Activated T-cell treated with anti-CD3 and anti-CD28 coated beads, Interleukin-2, amount 50 U/mL, for 72 hours (primary cell): ENCODE measurements at places on chromosomes 2 and 18.

- no peak for DNase-seq
Observed at GRCh38 chr2:43399515-43400264, 173.3 kb upstream of the ZFP36L2 start.

GRCh38 chr2:18055290-18055689 is 176.8 kb downstream of the KCNS3 start:
- DNase-seq: no peak

DNA sequence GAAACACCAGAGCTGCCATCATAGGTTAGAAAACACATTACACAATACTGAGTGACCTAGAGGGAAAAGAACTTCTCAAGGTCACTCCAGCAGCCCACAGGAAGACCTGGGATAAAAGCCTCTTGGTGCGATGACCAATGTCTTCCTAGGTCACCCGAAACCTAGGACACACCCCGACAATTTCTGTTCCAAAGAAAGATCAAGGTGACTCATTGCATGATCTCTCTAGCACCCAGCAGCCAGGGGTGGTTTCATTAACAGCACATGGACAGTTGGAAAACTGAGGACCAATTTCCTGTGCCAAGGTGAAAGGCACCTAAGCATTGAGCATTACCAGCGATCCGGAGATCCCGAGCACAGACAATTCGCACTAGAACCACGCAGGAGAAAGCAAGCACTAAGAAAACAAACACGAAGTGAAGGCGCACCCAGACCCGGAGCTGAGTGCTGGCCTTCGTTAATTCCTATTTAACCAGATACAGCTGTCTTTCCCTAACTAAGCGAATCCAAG is 1.5 kb downstream of the CACNB4 start:
- no peak for DNase-seq

DNA sequence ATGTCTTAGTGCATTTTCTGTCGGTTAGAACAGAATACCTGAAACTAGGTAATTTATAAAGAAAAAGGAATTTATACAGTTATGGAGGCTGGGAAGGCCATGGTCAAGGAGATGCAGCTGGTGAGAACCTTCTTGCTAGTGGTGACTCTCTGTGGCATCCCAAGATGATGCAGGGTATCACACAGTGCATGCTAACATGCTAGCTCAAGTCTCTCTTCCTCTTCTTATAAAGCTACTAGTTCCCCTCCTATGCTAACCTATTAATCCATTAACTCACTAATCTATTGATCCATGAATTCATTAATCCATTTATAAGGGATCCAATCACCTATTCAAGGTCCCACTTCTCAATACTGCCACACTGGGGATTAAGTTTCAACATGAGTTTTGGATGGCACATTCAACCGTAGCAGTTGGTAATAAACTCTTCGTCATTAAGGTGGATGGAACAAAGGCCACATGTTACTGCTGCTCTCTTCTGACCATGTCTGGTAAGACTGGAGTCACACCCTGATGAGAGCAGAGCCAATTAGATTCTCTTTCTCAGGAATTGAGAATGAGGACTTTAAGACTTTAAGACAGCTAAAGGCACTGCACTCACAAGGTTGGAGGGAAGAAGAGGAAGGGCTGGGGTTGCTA is 211.6 kb upstream of the SMAD7 start:
- no peak for DNase-seq

DNA sequence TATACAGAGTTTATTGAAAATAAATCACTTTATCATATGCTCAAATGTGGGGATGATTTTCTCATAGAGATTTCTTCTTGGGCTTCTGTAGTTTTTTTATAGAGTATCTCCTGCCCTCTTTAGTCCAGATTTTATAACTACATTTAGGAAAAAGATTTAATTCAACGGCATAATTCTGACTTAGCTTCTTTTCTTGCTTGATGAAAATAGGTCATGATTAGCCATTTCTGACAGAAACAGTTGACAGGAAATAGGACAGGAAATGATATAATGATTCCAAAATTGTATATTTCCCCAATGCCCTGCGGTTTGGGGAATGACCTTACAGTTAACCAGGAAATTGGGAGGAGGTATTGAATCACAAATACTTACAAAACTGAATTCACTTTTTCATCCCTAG is 1531.9 kb upstream of the ACVR2A start:
- no peak for DNase-seq

DNA sequence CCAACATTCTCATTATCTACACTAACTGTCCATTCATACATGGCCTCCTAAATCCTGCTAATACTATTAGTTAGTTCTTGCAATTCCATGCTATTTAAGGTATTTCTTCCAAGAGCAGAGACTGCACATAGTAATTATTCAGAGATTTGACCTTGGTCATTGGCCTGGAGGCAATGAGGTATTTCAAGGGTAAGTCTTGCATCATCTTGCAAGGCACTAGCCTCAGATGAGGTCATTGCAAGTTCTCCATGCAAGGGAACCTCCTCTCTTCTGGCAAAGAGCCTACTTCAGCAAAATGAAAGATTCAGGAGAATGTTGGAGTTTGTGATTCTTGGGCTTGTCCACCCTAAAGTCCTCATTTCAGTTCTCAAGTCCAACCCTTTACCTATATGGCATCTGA is 48.5 kb upstream of the IKZF2 start:
- no peak for DNase-seq

DNA sequence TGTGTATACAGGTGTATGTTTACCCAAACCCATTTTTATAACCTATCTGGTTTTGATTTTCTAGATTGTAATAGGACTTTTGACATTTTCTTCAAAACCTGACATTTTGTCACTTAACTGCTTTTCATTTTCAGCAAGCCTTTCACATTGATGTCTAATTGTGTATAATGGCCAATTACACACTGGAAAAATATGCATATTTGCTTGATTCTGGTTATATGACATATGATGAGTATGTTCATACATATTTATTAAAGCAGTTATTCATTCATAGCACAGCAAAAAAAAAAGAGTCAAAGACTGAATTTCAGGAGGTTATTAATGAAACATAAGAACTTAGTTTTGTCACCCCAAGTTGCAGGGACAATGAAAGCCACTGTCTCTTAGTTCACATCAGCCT is 307.7 kb upstream of the TNP1 start:
- DNase-seq: no peak

DNA sequence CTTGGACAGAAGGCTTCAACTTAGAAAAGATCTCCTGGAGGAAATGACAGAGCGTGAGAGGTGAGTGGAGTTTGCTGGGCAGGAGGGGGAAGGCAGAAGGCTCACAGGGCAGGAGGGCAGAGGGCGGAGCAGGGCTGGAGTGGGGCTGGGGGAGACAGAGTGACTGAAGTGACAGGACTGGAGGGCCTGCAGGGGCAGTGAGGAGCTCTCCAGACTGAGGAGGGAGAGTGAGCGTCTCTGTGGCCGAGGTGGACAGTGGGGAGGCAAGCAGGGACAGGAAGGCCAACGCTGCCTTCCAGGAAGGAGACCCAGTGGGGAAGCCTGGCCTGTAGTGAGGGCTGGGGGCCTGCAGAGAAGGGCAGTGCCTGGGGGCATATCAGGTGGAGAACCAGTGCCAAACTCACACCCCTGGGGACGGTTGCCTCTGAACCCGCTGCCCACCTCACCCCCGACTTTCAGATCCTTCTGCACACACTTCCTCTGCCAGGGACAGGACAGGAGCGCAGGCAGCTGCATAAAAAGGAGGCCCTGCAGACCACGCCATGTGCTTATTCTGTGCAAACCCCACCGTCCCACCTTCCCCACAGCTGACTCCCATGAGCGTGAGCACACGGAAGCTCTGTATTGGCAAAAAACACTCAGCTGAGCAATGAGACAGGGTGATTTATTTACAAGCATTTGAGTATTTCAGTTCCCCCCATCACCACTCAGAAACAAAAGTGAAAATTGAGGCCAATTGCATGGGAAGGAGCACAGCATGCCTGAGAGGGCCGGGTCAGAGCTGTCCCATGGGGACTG is 244.3 kb downstream of the FAM210A start:
- DNase-seq: no peak

DNA sequence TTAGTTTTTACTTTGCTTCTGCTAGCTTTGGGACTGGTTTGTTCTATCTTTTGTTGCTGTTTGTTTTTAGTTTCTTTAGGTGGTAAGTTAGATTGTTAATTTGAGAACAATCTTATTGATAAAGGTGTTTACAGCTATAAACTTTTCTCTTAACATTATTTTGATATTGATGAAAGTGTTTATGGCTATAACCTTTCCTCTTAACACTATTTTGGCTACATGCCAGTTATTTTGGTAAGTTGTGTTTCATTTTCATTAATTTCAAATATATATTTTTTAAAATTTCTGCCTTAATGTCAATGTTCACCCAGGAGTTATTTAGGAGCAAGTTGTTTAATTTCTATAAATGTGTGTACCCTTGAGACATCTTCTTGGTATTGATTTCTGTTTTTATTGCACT is 229.6 kb upstream of the SYT4 start:
- no peak for DNase-seq

GRCh38 chr2:240472078-240472790 is 36.8 kb downstream of the GPC1 start:
- DNase-seq: no peak

GRCh38 chr2:152566728-152567069 is 150.6 kb downstream of the PRPF40A start:
- no peak for DNase-seq

GRCh38 chr2:195820867-195821565 is 164.0 kb downstream of the SLC39A10 start:
- DNase-seq: no peak

GRCh38 chr2:28193630-28194403 is 198.8 kb upstream of the FOSL2 start:
- DNase-seq: no peak

- peak; percentile 89 for DNase-seq
Observed at GRCh38 chr2:3223080-3223923, 154.3 kb downstream of the EIPR1 start.

DNA sequence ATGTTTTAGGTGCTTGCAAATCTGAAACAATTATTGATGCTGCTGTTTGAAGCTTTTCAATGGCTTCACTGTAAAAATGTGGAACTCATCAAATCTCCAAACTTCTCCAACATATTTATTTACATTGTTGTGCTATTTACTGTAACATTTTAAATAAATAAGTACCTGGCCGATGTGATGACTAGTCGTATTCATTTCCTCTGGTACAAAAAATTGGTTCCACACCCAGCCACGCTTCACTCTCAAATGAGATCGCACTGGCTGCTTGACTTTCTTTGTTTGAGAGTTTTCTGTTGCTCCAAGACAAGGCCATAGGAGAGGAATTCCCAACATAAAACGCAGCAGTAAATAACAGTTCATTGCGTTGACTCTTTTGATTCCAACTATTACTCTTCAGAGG is 32.0 kb downstream of the CDH19 start:
- no peak for DNase-seq

GRCh38 chr2:223060201-223060825 is 8.3 kb downstream of the KCNE4 start:
- no peak for DNase-seq

- DNase-seq: no peak
Observed at GRCh38 chr2:191247381-191248057, 2.3 kb downstream of the MYO1B start.

DNA sequence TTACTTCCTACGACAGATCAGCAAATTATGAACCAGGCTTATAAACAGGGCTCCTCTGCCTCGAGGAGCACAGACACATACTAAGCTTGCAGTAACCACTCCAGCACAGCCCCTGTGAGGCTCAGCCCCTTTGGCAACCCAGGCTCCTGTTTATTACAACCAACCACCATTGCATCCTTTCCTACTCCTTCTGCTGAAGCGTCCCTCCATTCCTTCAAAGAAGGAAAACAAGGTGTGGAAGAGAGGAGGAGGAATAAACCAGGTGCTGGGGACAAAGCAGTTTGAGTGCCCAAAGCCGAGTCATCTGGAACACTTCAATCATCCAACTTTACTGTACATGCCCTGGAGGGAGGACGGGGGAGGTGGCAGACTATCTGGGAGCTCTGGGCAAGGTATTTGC is 87.2 kb upstream of the MGAT4A start:
- DNase-seq: no peak

- no peak for DNase-seq
Observed at GRCh38 chr2:111923276-111923804, 24.9 kb downstream of the MERTK start.

- no peak for DNase-seq
Observed at GRCh38 chr2:219514196-219514761, at the start of gene ASIC4. ASIC4 (plus strand) TSS chr2:219514482; CDS start chr2:219514725, 243 bp downstream.

DNA sequence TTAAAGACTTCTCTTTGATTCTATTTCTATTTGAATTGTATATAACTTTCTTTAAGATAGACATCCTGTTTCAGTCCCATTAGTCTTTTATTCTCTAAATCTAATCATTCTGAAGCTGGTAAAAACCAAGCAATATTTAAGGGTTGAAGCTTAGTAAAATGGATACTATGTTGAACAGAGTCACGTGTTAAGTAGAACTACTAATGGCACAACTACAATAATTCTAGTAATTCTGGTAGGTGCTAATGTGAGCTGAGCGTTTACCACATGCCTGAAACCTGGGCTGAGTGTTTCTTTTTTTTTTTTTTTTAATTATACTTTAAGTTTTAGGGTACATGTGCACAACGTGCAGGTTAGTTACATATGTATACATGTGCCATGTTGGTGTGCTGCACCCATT is 8.9 kb upstream of the AFF3 start:
- DNase-seq: no peak

GRCh38 chr2:98507891-98508708 is 63.4 kb downstream of the INPP4A start:
- no peak for DNase-seq

DNA sequence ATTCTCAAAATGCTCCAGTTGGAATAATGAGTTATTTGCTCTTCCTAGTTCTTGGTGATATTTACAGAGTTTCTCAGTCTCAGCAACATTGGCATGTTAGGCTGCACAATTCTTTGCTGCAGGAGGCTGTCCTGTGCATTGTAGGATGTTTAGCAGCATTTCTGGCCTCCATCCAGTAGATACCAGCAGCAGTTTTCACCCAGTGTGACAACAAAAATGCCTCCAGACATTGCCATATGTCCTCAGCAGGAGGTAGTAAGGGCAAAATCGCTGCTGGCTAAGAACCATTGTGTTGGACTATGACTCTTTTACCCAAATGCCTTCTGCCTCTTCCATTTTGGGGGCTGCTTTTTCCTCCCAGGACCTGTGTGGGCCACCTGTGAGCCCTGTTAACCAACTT is 50.4 kb downstream of the PAX8 start:
- DNase-seq: no peak

GRCh38 chr2:178859730-178860129 is 52.5 kb upstream of the TTN start:
- DNase-seq: no peak

- no peak for DNase-seq
Observed at GRCh38 chr2:135063210-135063609, 11.1 kb downstream of the RAB3GAP1 start.

GRCh38 chr2:88608184-88608583 is 19.1 kb downstream of the EIF2AK3 start:
- DNase-seq: no peak

- DNase-seq: no peak
Observed at GRCh38 chr18:42442656-42443055, 487.6 kb downstream of the PIK3C3 start.

DNA sequence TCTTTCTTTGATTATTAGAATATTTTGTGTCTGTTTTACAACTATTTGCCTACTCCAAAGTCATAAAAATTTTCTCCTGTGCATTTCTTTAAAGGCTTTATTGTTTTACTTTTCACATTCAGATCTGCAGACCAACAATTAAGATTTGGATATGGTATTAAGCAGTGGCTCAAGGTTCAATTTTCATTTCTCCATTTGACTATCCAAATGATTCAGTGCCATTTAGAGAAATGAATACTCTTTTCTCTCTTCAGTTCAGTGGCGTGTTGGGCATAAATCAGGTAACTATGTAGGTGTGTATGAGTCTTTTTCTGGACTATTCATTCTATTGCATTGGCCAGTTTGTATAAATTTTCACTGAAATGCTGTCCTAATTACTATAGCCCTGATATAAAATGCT is 57.3 kb upstream of the IL1R1 start:
- no peak for DNase-seq

GRCh38 chr2:214902286-214902685 is 92.8 kb upstream of the BARD1 start:
- DNase-seq: no peak
